Activated CD4-positive, alpha-beta memory T cell treated with anti-CD3 and anti-CD28 coated beads for 36 hours (primary cell): ENCODE measurements at places on chromosomes 1 and 21. TPM values are rescaled to one million over a fixed set of nuclear protein-coding genes. Genes with fewer than 3 reads are reported as not detected.

Gene OR2G6
- not detected for total RNA-seq

Gene OPTC
- not detected for total RNA-seq

DNA sequence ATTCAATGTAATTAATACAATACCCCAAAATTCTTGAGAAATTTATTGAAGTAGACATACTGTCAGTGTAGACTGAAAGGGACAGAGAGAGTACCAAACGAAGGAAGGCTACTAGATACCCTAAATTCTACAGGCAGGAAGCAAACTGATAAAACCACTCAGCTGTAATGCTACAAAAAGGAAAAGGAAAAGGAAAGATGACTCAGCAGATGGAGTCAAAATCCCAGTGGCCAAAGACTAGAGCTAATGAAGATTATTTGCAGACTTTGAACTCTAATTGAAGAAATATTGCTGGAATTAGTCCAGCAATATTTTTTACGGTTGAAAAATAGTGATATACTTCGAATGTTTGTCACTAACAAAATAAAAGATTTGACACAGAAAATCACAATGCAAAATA lies 671.9 kb downstream of the BRINP3 start:
- no peak overlapping the region for H3K27ac ChIP-seq
- H3K36me3 ChIP-seq: no peaks in the 10 kb centered on the region
- H3K4me3 ChIP-seq: no peak overlapping the region
- no peaks in the 10 kb centered on the region for H3K4me1 ChIP-seq
- no peak for DNase-seq
- H3K27me3 ChIP-seq: no peaks in the 10 kb centered on the region

Gene RSPH1
- 0.38 TPM for total RNA-seq

Gene CYP4X1
- total RNA-seq: not detected

DNA sequence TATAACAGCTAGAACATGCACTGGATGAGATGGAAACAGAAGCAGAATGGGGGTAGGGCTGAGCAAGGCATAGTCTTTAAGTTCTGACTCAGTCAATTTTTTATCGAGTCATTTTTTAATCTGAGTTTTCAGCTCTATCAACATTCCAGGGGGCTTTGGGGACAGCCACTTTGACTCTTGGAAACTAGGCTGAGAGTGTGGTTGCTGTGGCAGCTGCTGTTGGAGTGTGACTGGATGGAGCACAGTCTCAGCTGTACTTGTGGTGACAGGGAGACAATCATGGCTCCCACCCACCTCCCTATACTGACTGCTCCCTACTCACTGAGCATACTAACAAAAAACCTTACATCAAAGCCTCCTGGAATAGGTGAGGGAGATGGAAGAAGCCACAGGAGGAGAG lies 25.0 kb downstream of the GJA5 start:
- H3K36me3 ChIP-seq: no peaks in the 10 kb centered on the region
- DNase-seq: no peak
- peaks cover 15% of the 10 kb centered on the region for H3K4me1 ChIP-seq
- H3K27me3 ChIP-seq: no peaks in the 10 kb centered on the region
- no peak overlapping the region for H3K27ac ChIP-seq

- DNase-seq: peak; percentile 56
- H3K36me3 ChIP-seq: peaks cover 51% of the 10 kb centered on the region
- peak overlapping the region; percentile 81 for H3K27ac ChIP-seq
- peaks cover 87% of the 10 kb centered on the region for H3K4me1 ChIP-seq
- no peaks in the 10 kb centered on the region for H3K27me3 ChIP-seq
Measured at GRCh38 chr1:227759341-227760300, 24.4 kb downstream of the SNAP47 start.

DNA sequence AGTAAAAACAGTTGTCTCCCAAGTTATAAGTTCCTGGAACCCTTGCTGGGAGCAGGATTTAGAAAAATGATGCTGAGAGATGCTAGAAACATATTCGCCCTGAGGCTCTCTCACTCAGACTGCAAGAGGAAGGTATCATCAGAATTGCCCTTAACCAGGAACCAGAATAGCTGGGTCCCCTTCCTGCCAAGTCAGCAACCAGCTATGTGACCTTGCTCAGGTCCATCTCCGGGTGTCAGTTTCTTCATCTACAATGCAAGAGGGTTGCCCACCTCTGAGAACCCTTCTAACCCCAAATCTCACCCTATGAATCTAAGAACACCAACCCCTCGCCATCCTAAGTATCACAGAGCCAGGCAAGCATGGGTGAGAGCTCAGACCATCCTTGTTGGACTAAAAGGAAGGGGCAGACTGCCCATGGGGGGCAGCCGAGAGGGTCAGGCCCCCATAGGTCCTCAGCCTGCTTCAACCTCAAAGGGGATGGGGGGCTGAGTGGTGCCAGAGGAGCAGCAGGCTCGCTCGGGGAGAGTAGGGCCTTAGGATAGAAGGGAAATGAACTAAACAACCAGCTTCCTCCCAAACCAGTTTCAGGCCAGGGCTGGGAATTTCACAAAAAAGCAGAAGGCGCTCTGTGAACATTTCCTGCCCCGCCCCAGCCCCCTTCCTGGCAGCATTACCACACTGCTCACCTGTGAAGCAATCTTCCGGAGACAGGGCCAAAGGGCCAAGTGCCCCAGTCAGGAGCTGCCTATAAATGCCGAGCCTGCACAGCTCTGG lies 390 bp upstream of the S100A9 start:
- no peak overlapping the region for H3K27ac ChIP-seq
- no peaks in the 10 kb centered on the region for H3K27me3 ChIP-seq
- H3K36me3 ChIP-seq: no peaks in the 10 kb centered on the region
- H3K4me1 ChIP-seq: peaks cover 13% of the 10 kb centered on the region
- H3K4me3 ChIP-seq: no peak overlapping the region
- no peak for DNase-seq

GRCh38 chr1:151716771-151717631 lies at the start of gene CELF3:
TSS of gene CELF3 (minus strand) at chr1:151716803. CDS start at chr1:151716020, 783 bp downstream.
- peak; percentile 30 for DNase-seq
- peaks cover 25% of the 10 kb centered on the region for H3K4me1 ChIP-seq
- H3K27ac ChIP-seq: no peak within 1 kb of the TSS
- H3K27me3 ChIP-seq: peaks cover 55% of the 10 kb centered on the region
- H3K4me3 ChIP-seq: no peak within 1 kb of the TSS

DNA sequence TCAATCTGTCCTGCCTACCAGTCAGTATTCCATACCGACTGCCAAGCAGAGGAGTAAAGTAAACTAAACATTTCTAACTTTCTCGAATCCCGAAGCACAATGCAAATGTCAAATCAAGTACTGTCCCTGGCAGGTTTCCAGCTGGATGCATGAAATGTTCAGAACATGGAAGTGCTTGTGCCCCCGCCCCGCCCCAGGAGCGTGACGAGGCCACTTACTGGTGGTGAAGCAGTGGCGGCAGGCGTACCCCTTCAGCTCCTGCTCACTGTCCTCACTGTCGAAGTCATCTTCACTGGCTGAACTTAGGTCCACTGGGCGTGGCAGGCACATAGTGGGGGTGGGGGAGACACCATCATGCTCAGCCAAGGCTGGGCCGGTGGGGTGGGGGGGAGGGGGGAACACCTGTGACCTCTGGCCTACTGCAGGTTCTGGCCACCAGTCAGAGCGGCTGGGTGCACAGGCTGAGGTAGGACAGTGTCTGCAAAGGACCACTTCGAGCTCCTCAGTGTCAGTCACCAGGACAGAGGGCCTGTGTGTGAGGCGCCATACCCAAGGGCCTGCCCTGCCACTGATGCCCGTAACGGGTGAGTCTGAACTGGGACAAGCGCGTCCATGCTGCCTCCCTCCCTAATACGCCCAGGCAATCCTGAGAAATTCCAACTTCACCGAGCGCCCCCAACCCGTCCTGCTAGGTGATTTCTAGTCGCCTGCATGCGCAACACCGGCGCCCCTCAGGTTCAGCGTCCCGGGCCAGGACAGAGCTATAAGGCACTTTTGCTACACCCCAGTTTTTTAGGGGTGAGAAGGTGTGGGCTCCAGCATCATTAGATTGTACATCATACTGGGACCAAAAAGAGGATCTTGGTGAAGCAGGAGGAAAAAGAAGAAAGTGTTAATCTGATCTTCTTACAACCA lies 46.9 kb downstream of the SLC45A1 start:
- no peak overlapping the region for H3K27ac ChIP-seq
- H3K4me3 ChIP-seq: no peak overlapping the region
- no peaks in the 10 kb centered on the region for H3K27me3 ChIP-seq
- peaks cover 16% of the 10 kb centered on the region for H3K4me1 ChIP-seq
- H3K36me3 ChIP-seq: peaks cover 11% of the 10 kb centered on the region
